T-helper 17 cell (primary cell): ENCODE measurements at places on chromosomes 4 and X.

DNA sequence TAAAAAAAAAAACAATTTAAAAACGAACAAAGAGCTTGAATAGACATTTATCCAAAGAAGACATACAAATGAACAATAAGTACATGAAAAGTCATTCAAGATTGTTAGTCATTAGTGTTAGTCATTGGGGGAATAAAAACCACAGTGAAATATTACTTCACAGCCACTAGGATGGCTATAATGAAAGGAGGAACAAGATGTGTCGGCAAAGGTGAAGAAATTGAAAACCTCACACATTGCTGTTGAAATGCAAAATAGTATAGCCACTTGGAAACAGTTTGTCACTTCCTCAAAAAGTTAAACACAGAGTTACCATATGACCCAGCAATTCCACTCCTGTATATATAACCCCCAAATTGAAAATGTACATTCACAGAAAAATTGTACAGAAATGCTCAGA lies 45.2 kb upstream of the SLC39A8 start:
- no peak for DNase-seq

DNA sequence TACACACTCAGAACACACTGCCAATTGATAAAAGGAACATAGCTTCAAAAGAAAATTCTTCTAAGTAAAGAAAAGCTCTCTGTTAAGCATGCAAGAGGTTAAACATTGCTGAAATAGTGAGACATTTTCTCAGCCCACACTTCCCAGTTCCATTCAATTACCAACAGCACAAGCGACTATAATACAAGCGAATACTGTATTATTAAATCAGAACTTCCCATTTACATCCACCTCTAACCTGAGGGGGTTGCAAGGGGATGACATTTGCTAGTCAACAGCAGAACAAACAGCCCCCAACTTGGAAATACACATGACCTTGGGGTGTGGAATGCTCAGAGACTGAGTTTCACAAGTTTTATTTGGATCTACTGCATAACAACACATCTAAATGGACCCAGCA lies 1.1 kb downstream of the FSTL5 start:
- no peak for DNase-seq

GRCh38 chrX:117998171-117998570 lies 118.4 kb downstream of the KLHL13 start:
- no peak for DNase-seq

GRCh38 chr4:98630737-98631454 lies 27.5 kb downstream of the TSPAN5 start:
- no peak for DNase-seq

DNA sequence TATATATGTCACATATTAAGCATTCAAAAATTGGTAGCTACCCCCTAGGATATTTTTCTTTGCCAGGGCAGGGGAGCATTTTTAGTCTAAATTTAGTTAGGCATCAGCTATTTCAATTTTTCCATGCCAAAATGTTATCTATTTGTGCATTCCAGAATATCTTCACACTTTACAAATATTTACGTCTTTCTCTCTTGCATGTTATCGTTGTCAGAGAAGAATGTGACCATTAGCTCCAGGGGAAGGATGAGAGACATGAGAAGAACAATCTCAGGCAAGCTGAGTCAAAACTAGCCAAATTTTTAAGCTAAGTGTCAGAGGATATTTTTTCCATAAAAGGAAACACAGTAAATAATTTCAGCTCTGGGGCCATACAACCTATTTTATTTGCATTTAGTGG lies 885.0 kb upstream of the EPHA5 start:
- no peak for DNase-seq

- no peak for DNase-seq
Observed at GRCh38 chr4:69849297-69849696, 10.6 kb downstream of the SULT1E1 start.

DNA sequence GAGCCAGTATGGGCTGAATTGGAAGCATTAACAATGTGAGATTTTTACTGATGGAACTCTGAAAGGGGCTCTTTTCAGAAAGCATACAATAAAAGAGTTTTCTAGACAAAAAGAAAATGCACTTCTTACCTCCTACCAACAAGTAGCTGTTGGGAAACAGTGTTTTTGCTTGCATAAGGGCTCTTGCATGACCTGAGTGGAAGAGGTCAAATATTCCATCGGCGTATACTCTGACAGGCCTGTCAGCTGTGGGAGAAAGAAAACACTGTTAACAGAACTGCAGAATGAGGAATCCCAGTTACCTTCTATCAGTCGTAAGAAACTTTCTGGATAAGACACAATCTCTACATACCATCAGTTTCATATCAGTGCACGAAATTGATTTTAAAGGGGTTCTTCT lies 39.5 kb downstream of the PCYT1B start:
- no peak for DNase-seq

DNA sequence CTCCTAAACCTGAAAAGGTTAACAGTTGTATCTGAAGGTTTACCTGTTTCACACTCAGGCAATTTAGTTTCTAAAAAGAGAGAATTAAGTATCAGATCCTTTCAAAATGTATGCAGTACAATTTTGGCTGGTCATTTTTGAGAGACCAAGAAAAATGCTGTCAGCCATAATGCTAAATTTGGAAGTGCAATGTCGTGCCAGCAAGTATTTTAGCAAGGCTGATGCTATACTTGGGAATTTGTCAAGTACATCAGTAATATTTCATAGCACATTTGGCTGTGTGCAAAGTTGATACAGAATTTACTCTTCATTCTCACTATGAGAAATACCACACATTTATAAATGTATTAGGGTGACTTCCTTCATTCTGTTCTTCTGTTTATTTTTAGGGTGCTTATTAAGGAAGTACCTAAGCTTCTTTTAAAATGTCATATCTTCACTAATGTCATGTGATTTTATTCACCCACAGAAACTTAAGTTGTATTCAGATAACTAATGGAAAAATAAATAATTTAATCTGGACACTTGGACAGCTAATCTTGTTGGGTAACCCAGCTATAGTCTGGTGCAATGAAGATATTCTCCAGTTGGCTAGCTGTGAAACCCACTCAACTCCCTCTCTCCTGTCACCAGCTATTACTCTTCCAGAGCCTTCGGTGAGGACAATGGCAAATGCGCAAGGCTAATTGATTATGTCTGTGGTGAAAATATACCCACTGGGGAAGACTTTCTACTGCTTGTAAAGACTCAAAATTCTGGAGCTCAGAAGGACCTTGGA lies 84.2 kb upstream of the TLL1 start:
- no peak for DNase-seq

DNA sequence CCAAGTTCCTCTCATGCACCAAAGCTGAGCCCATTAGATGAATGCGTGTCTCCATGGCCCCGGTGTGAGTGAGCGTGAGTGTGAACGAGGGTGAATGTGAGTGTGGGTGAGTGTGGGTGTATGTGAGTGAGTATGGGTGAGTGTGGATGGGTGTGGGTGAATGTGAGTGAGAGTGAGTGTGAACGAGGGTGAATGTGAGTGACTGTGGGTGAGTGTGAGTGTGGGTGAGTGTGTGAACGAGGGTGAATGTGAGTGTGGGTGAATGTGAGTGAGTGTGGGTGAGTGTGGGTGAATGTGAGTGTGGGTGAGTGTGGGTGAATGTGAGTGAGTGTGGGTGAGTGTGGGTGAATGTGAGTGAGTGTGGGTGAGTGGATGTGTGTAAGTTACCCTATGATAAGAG lies 1521.8 kb upstream of the TENM3 start:
- no peak for DNase-seq

DNA sequence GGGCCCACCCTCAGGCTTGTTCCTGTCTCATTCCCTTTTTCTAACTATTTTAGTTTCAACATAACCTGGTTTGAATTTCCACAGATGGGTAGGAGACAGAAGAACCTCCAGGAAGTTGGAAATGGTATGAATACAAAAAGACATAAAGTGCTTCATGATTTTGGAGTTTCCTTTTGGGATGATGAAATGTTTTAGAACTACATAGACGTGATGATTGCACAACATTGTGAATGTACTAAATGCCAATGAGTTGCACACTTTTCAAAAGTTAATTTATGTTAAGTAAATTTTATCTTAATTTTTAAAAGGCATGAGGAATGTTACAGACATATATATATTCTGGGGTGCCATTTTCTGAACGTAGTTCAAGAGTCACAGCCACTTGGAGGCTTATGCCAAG lies 41.1 kb upstream of the IBSP start:
- no peak for DNase-seq

DNA sequence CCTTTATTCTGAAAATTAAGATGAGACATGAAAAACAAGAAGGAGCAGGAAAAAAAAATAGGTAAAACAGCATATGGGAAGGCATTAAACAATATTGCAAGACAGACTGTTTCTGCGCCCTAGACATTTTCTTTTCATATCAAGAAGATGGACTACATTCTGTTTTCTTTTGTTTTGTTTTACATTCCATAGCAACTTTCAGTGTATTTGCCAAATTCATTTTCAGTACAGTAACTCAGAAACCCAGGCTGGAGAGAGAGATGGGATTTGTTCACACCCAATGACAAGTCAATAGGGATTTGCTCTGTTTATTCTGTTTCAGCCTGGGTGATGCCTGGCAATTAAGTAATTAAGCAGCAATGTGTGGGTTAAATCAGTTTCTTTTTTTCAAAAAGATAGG lies 892.8 kb upstream of the DIAPH2 start:
- no peak for DNase-seq

DNA sequence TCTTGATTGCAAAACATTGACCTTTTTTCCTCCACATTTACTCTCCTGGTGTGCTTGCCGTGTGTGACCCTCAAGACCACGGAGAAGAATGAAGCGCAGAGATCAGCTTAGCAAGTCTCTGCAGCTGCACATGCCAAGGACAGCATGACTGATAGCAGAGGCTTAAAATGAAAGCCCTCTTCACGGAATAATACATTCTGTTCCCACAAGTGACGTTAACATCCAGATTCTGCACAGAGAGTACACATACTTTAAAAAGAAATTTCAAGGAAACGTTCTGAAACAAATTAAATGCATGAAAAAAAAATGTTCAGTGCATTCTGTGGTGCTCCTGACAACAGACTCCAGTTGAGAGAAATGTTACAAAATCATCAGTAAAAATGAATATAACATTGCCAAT lies 60.9 kb downstream of the SLC7A11 start:
- DNase-seq, result no peak

DNA sequence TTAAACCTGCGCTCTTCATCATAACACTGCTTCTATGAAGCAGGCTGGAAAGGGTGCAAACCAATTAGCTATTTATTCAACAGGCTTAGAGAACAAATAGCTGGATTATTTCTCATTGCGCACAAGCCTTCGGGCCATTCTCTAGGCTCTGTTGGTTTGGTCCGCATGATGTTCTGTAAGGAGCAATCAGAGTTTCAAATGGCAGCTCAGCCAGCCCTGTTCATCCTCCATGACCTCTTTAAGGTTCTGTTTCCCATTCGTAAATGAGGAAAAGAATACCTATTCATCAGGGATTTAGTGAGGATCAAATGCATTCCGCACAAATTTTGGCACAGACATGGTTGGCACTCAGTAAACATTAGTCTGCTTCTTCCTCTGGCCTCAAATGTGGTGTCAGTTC lies 15.5 kb upstream of the GPM6A start:
- DNase-seq, result no peak

DNA sequence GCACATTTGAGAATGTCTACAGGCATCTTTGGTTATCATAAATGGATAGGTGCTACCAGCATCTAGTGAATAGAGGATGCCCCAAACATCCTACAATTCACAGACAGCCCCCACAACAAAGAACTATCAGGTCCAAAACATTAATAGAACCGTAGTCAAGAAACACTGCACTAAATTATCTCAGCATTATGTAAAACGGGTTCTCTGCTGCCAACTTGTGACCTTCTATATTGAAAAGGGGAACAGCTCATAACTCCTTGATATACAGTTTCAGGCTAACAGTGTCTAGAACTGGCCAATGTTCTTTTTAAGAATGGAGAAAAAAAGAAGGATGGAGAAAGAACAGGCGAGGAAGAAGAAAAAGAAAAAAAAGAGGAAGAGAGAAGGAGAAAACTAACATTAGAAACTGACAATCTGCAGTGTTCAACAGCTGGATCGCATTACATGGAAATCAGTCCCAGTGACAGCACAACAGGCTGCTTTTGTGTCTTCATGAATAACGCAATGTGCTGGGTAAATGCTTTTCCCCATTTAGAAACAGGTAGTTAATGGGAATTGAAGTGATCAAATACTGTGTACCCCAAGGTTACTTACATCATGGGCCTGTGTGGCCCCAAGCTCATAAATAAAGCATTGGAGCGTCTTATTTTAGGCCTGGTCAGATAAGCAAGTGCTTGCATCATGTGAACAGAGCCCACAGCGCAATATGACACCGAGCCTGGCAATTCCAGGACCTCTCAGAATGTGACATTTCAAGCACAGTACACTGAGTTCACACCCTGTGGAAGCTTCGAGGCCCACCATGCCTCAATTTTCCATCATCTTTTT lies 339.5 kb downstream of the DHX15 start:
- no peak for DNase-seq

DNA sequence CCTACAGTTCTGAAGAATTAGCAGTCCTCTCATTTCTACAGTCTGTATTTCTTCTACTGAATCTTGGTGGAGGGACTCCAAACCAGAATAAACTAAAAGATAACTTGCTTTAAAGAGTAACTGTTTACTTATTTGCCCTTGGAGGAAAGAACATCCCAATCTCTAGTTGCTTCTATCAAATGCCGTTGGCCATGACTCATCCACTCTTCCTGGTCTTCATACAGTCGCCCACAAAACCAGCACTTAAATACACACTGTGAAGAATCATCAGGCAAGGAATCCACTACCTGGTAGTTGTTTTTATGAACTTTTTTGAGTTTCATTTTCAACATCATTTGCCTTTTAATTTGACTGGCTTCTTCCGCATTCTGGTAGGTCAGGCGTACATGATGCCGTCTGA lies 14.2 kb downstream of the ZNF518B start:
- no peak for DNase-seq

DNA sequence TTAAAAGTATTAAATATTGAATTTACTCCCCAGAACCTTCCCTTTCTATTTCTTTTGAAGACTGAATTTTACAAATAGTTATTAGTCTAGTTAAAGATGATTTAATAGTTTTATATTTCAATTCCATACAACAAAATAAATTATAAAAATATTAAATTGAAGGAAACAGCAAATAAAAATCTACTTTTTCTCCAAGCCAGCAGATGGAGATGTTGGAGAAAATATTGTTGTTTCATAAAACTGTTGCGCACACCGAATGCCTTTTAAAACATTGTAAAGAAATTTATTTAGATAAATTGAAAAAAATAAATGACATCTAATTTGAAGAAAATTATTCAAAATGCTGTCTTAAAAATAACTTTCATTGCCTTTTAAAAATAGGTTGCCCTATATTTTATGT lies 5.5 kb downstream of the GRIA2 start:
- DNase-seq, result no peak

GRCh38 chr4:1178300-1179088 lies 6.1 kb upstream of the SPON2 start:
- no peak for DNase-seq

- DNase-seq, result no peak
Observed at GRCh38 chrX:28850955-28851354, 263.7 kb downstream of the IL1RAPL1 start.

DNA sequence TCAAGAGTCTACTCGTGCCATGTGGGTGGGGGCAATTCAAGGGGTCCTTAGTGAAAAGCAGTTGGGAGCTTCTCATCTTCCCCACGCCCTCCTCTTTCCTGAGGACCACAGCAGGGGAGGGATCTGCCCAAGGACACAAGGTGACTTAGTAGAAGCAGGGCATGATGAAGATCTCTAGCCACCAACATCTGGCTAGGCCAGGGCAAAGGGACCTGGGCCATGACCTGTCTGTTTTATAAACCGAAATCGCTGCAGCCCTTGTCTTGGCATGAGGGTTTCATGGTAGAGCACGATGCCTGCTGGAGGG lies 5.1 kb downstream of the G6PD start:
- DNase-seq, result no peak
